ENCODE measurements at places on chromosomes 4 and X.

DNA sequence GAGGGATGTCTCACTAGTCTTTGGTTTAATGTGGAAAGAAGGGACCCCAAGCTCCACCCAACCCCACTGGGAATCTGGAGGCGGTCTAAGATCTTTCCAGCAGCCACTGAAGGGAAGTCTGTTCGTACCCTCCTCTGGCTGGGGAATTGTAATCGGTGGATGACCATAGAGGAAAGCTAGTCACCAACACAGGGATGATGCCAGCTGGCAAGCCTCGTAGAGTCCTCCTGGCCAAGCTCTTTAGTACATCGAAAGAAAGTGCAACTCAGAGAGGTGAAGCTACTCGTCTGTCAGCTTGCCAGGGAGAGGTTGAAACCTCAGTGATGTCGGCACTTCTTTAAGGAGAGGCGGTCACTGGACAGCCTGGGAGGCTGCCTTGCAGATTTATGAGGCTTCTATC lies 58.7 kb downstream of the MAMLD1 start:
- DNase-seq: no peak

DNA sequence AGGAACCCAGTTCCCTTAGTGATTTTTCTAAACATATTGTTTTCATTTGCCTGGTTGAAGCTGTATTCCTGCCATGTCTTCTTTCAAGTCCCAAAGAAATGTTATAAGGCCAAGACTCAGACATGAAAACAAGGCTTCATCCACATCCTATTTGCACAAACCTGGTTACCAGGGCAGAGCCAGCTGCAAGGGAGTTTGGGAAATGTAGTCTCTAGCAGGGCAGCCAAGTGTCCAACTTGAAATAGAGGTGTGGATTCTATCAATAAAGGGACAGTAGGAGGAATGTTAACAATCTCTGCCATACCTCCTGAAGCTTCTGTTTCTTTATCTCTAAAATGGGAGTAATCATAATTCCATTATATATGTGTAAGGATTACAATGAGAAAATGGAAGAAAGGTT lies 56.6 kb downstream of the INTS12 start:
- no peak for DNase-seq

DNA sequence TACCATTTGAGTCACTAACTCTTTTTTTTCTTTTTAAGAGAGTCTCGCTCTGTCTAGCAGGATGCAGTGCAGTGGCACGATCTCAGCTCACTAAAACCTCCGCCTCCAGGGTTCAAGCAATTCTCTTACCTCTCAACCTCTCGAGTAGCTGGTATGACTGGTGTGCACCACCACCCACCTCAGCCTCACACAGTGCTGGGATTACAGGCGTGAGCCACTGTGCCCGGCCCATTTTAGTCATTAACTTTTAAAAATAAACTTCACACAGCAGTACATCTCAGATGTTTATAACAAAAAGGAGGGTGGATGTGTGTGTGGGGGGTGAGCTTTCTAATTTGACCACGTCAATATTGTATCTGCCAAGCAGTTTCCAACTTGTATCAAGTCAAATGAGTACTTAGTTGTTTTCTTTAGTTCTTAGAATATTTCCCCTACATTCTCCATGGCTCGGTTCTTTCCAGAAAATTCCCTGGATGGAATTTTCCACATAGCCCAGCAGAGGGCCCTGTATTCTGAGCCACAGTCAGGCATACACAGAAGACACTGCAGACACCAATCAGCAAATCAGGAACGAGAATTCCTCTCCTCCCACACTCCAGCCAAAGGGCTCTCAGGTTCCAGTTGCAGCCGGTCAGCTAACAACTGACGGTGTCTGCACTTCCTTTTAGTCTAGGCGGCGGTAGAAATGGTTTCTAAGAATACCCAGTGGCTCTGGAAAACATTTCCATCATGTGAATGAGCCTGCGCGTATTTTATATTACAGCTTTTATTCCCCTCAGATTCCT lies 20.1 kb upstream of the ARAF start:
- DNase-seq: no peak

GRCh38 chr4:10179957-10180602 lies 63.5 kb upstream of the WDR1 start:
- DNase-seq: no peak

- no peak for DNase-seq
These were observed 20.3 kb downstream of the SMS start for GRCh38 chrX:21960569-21961541.

DNA sequence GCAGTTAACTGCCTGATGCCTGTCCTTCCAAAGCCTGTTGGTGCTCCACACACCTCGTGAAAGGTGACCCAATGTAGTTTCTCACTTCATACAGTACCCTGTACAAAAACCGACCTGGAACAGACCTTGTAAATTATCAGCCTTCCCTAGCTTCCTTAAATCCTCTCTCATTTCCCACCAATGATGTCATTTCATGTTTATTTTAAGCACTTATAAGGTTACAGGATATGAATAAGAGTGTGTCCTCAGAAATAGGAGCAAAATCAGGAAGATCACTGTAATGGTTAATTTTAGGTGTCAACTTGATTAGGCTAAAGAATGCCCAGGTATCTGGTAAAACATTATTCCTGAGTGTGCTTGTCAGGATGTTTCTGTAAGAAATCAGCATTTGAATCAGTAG lies 44.7 kb downstream of the TMEM150C start:
- no peak for DNase-seq

DNA sequence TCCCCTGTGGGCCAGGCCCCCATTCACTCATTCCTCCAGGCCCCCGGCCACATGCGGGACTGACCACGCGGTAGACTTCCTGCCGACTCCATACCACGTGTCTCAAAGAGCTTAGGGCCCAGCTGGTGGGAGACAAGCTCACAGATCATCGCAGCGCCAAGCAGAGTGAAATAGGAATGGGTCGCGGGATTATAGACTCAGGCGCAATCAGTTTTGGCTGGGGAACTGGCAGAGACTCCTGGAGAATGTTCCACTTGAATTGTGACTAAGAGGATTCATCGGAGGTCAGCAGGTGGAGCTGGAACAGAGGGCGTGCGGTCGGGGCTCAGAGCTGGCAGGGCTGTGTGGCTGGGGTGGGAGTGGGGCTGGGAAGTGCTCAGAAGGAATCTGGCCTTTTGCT lies 15.6 kb downstream of the ATP2B3 start:
- no peak for DNase-seq

GRCh38 chr4:1010395-1011021 lies 918 bp upstream of the FGFRL1 start:
- DNase-seq: peak; percentile 80

DNA sequence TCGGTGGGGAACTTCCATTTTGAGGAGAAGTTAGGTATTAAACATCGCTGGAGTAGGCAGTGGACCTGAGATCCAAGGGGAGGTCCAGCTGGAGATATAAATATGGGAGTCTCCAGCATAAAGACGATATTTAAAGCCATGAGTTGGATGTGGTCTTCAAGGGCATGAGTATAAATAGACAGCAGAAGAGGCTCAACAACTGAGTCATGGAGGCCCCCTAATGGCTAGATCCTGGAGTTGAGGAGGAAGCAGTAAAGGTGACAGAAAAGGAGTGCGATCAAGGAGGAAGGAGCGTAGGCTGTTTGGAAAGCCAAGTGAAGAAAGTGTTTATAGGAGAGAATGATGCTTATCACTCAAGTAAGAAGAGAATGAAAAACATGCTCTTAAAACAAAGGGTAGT lies 18.1 kb upstream of the APBB2 start:
- DNase-seq: no peak

DNA sequence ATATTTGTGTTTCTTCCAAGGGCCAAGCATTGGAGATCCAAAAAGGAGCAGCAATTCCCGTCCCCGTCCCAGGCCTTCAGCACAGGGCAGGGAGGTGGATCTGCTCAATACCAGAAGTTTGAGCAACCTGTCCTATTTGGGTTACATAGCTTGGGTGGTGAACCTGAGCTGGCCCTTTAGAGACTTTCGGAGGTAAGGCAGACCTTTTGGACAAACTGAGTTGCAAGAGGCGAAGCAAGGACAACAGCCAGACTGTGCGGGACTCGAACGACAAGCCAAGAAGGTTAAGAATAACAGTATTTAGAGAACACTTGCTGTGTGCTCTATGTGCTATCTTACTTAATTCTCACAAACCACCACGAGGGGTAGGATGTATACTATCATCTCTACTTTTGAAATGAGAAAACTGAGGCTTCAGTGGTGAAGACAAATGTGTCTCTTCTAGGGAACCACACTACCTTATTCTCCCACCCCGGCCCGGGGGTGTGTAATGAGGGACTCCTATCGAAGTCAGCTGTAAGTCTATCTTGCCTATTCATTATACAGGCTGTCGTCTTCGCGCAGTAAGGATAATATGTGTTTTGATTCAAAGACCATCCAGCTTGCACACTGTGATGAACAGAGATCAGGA lies 1.3 kb downstream of the NOP14 start:
- DNase-seq: peak; percentile 78

GRCh38 chrX:2965965-2966364 lies 36.8 kb upstream of the ARSD start:
- peak; percentile 4 for DNase-seq

DNA sequence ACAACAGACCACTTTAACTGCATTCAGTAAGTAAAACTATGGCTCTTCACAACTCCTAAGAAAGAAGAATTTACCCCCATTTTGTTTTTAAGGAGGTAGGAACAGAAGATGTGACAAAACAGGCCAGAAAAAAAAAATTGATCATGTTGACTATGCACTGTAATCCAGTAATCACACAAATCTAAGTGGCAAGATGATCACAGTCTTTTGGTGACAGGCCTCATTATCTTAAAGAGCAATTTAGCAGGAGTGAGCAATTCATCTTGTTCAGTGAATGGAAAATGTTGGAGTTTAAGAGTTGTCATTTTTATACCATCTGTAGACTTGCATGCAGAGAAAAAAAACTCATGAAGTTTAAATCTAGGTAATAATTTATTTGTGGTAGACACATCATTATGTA lies 115.1 kb downstream of the SLC39A8 start:
- DNase-seq: no peak

DNA sequence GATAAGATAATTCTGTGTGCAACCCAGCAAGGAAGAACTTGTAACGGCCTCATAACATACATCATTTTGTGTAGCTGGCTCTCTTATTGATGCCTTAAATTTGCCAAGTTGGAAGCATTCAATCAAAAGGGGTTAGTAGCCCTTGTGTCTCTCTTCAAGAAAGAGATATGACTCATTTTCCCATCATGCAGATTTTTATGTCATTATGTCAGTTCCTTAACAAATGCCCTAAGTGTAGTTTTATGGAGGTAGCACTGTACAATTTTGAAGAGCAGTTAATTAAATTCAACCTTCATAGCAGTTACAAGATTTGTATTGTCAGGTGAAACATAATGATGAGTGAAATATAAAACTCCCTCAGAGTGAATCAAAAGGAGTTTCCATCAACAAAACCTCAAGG lies 215.6 kb downstream of the GRIA3 start:
- DNase-seq: no peak

DNA sequence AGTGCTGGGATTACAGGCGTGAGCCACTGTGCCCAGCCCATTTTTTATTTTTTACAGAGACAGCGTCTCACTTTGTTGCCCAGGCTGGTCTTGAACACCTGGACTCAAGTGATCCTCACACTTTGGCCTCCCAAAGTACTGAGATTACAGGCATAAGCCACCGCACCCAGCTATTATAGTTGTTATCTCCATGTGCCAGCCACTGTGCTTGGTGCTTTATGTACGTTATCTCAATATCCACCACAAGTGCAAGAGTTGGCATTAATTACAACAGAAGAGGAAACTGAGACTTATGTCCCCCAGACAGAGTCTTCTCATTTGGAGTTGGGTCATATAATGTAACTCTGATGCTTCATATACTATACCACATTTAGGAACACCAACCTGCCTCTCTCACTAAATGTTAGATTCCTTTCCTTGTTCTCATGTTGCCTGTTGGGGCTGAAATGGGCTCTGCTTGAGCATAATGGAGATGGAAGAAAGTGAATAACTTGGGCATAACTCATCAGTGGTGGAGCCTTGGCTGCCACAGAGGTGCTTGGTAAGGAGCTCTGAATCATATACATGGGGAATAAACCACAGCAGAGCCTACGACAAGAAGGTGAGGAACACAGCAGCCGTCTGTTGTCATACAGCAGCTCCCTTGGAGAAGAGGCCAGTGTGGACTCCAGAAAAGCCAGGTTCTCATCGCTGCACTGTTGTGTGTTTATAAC lies 84.3 kb downstream of the SPRY1 start:
- DNase-seq: no peak

DNA sequence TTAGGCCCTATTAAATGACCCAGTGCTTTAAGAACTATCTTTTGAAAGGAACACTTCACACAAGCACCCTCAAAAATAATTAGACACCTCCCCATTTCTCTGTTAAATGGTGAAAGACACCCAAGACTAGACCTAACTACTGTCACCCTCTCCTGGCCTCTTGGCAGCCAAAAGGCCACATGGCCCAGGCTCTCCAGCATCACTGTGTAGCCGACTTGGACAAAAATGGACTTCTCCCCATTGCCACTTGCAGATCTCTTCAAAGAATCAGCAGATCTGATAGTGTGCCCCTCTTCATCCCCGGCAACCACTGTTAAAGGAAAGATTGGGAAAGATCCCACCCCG lies 2.0 kb downstream of the MID1IP1 start:
- DNase-seq: no peak

DNA sequence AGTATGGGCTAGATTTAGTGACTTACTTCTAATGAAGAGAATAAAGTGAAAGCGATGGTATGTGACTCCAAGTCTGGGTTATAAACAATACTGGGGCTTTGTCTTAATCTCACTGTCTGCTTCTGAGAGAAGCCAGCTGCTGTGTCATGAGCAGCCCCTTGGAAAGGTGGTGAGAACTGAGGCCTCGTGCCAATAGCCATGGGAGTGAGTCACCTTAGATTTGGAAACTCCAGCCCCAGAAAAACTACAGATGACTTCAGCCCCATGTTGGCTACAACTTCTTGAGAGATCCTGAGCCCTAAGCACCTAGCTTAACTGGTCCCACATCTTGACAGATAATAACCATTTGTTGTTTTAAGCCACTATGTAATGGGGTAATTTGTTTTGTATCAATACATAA lies 77.6 kb downstream of the CWH43 start:
- no peak for DNase-seq

- DNase-seq: no peak
These were observed 295.1 kb upstream of the TEX13A start for GRCh38 chrX:105515561-105515960.

- DNase-seq: no peak
These were observed 60.8 kb downstream of the HCCS start for GRCh38 chrX:11171956-11172355.

GRCh38 chrX:64642482-64642881 lies 247.2 kb upstream of the MTMR8 start:
- DNase-seq: no peak

DNA sequence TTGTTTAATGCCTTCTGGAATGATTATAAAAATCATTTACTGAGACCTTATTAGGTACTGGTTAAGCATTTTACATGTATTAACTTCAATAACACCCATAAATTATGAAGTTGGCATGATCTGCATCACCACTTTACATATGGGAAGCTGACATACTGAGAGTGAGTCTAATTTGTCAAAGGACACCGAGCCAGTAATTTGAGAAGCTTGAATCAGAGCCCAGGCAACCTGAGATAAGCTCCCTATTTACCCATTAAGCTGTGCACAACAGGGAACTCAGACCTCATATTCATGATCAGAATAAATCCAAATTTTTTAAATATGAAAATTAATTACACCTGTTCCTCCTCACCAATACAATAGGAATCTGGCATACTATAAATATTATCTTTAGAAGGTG lies 247.9 kb upstream of the EPHA5 start:
- DNase-seq: no peak

Measured in T-helper 2 cell treated with Interferon-gamma antibody and Interleukin-4, amounts not matched to agents 5 μg/mL and 100 μg/mL, for 36 hours (primary cell).